ENCODE measurements at places on chromosomes 12 and 14. TPM values are rescaled to one million over a fixed set of nuclear protein-coding genes. Genes with fewer than 3 reads are reported as not detected.

The KRT74 gene
- not detected for total RNA-seq

The DDX55 gene
- 19.6 TPM for total RNA-seq

The IAPP gene
- not detected for total RNA-seq

The REP15 gene
- 2.7 TPM for total RNA-seq

The GPD1 gene
- 0.44 TPM for total RNA-seq

The TOMM20L gene
- not detected for total RNA-seq

The PTPRB gene
- total RNA-seq, result 2.4 TPM

The FGF23 gene
- not detected for total RNA-seq

The TAS2R9 gene
- total RNA-seq, result 0.19 TPM

The PLBD1 gene
- total RNA-seq, result 2.1 TPM

The CLEC2A gene
- not detected for total RNA-seq

The COX8C gene
- not detected for total RNA-seq

The NKX2-8 gene
- not detected for total RNA-seq

The RTN1 gene
- total RNA-seq, result 2.9 TPM

The VDR gene
- total RNA-seq, result 6.1 TPM

The LBHD2 gene
- total RNA-seq, result not detected

The MYO1H gene
- not detected for total RNA-seq

The C12orf50 gene
- total RNA-seq, result 0.13 TPM

The BATF gene
- total RNA-seq, result 1.8 TPM

The DLK1 gene
- total RNA-seq, result not detected

The TMEM253 gene
- 0.12 TPM for total RNA-seq

The TAS2R20 gene
- 1.8 TPM for total RNA-seq

The PAH gene
- total RNA-seq, result not detected

The CFAP251 gene
- 8.7 TPM for total RNA-seq

The OSBPL8 gene
- total RNA-seq, result 75.3 TPM

The GPR132 gene
- not detected for total RNA-seq

Data from aortic smooth muscle cell (primary cell).